ENCODE measurements at places on chromosomes 4 and X. TPM values are rescaled to one million over a fixed set of nuclear protein-coding genes. Genes with fewer than 3 reads are reported as not detected.

The PDHA1 gene
- total RNA-seq = 119 TPM

GRCh38 chr4:113347245-113347644 is 297.8 kb downstream of the ANK2 start:
- no peak overlapping the region for H3K4me3 ChIP-seq
- no peaks in the 10 kb centered on the region for H3K36me3 ChIP-seq
- no peaks in the 10 kb centered on the region for H3K4me1 ChIP-seq
- no peak for DNase-seq
- no peaks in the 10 kb centered on the region for H3K27me3 ChIP-seq

DNA sequence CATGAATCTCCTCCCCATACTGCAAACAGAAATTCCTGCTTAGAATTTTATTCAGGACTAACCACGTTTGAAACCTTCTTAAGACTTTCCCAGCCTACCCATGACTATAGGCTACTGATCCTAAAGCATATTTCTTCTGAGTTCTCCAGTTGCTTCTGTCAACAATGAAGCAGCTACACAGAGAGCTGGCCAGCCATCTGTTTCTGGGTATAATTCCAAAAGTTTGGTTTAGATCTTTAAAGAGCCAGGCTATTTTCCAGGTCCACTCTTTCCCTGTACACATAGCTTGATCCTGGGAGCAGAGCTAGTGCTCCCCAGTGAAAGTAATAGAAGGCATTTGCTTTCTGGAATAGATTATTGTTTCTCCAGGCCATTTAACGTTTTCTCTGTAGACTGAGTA is 4.0 kb upstream of the ITM2A start:
- H3K4me1 ChIP-seq = peaks cover 7% of the 10 kb centered on the region
- H3K27me3 ChIP-seq = no peaks in the 10 kb centered on the region
- no peak overlapping the region for H3K4me3 ChIP-seq
- H3K36me3 ChIP-seq = no peaks in the 10 kb centered on the region
- DNase-seq = no peak
- H3K27ac ChIP-seq = no peak overlapping the region

GRCh38 chr4:146522869-146523205 is 1.1 kb upstream of the SLC10A7 start:
- H3K4me1 ChIP-seq = peaks cover 13% of the 10 kb centered on the region
- DNase-seq = peak; percentile 40
- no peaks in the 10 kb centered on the region for H3K27me3 ChIP-seq
- H3K27ac ChIP-seq = peak overlapping the region; percentile 85
- H3K36me3 ChIP-seq = no peaks in the 10 kb centered on the region

DNA sequence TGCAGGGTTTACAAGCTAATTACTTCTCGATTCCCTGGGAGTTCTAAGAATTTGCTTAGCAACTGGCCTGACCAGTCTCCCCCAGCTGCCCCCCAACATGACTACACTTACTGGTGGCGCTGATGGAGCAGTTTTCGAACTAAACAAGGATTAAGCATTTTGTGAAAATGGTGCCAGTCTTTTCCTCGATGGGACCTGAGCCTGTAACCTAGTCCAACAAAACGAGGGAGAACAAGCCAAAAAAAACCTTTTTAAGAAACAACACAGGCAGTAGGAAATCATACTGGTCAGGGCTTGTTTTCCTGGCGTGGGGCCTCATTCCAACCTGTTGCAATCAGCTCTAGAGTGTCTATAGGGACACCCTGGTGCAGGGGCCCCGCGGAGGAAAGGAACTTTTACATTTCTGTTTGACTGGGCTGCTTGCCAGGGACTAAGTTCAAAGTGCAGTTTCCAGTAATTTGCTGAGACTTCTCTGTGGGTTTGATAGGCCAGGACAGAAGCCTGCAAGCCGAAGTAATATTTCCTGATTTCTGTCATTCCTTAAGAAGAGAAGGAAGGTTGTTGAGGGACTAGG is 158.7 kb downstream of the SPRY1 start:
- H3K27ac ChIP-seq = no peak overlapping the region
- H3K36me3 ChIP-seq = no peaks in the 10 kb centered on the region
- no peaks in the 10 kb centered on the region for H3K4me1 ChIP-seq
- no peak for DNase-seq
- H3K27me3 ChIP-seq = no peaks in the 10 kb centered on the region
- H3K4me3 ChIP-seq = no peak overlapping the region

GRCh38 chr4:26094076-26094475 is 180.1 kb downstream of the SMIM20 start:
- H3K27ac ChIP-seq = no peak overlapping the region
- no peak overlapping the region for H3K4me3 ChIP-seq
- no peak for DNase-seq
- no peaks in the 10 kb centered on the region for H3K36me3 ChIP-seq

- no peaks in the 10 kb centered on the region for H3K27me3 ChIP-seq
- no peaks in the 10 kb centered on the region for H3K36me3 ChIP-seq
- no peak for DNase-seq
- no peak overlapping the region for H3K4me3 ChIP-seq
- H3K4me1 ChIP-seq = no peaks in the 10 kb centered on the region
These were observed 65.1 kb upstream of the C4orf54 start for GRCh38 chr4:99722725-99723124.

DNA sequence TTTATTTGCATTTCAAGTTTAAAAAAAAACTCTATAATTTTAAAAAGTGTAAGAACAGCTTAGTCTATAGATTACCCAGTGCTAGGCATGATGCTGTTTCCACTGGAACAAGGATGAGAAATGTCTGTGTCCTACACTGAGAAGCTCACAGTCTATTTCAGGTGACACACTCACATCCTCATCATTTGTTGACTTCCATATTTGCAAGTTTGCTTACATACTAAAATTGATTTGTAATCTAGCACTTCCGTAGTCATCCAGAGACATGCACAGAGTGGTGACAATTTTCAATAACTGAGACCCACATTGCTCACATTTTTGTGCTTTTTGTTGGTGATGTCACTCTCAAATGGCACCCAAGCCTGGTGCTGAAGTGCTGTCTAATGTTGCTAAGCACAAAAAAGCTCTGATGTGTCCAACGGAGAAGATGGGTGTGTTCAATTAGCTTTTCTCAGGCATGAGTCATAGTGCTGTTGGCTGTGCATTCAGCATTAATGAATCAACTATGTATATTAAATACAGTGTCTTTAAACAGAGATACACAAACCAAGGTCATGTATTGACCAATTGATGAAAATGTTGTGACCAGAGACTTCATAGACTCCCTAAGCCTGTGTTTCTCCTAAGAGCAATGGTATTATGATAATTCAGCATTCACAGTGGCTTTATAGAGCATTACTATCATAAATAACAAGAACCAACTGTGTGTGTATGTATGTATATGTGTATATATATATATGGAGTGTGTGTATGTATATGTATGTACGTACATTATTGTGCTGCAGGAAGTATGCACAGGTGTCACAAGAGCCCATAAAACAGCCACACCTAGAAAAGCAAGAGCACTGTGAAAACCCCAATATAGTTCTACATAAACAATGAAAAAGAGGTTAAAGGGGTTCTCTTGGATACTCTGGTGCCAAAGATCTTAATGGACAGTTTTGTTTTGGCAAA is 31.2 kb upstream of the VCX3B start:
- no peak for DNase-seq
- H3K4me1 ChIP-seq = no peaks in the 10 kb centered on the region
- no peak overlapping the region for H3K27ac ChIP-seq
- no peak overlapping the region for H3K4me3 ChIP-seq
- no peaks in the 10 kb centered on the region for H3K36me3 ChIP-seq
- no peaks in the 10 kb centered on the region for H3K27me3 ChIP-seq

DNA sequence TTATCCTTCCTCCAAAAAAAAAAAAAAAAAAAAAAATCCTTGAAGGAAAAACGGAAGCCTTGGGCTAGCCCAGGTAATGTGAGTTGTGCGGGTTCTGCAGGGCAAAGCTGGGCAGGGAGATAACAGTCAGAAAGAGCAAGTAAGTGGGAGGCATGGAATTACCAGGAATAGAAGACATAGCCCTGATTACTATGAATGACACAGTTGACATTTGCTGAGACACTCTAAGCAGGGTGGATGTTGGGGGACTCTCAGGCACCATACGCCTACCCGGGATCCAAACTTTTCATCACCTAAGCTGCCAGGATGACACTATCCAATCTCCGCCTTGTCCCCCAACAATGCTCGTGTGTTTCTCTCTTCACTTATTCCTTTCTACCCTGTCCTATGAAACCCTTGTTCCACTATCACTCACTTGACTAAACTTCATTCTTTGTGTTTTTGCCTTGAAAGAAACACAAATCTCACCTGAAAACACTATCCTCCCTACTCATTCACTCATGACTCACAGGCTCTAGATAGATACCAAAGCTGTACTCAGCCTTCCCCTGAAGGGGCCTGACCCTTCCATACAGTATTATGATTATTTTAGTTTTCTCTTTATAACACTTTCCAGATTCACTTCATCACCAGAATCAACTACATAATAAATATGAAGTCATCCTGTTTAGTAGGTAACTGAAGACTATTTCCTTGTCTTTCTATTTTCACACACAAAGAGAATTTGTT is 158.4 kb downstream of the INPP4B start:
- no peaks in the 10 kb centered on the region for H3K4me1 ChIP-seq
- H3K27ac ChIP-seq = no peak overlapping the region
- H3K27me3 ChIP-seq = no peaks in the 10 kb centered on the region

DNA sequence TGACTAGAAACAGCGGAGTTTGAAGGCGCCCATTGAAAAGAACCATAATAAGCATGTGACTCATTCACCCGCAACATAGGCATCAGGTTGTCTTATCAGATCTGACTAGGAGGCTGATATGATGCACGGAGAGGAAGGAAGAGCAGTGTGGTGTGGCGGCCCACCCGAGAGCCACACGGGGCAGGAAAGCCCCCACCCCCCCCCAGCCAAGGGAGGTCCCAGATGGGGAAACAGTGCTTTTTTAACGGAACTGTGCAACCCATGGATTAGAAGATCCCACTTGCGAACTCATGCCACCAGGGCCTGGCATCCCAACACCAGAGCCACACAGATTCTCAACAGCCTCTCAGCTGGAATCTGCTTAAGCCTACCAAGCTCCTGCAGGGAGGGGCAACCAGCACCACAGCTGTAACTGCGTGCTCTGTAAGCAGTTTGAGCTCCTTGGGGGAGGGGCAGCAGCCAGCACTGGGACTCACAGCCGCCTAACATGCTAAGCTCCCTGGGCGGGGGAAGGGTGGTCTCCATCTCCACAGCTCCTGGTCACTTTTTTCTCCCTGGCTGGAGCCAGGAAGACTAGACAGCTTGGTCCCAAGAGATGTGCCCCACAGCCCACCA is 466.2 kb downstream of the PDGFC start:
- H3K27ac ChIP-seq = no peak overlapping the region
- H3K4me3 ChIP-seq = no peak overlapping the region
- no peak for DNase-seq
- H3K27me3 ChIP-seq = no peaks in the 10 kb centered on the region

- no peaks in the 10 kb centered on the region for H3K36me3 ChIP-seq
- no peak for DNase-seq
These were observed 106.3 kb upstream of the TNIP3 start for GRCh38 chr4:121270389-121270788.

GRCh38 chr4:8552024-8552423 is 28.2 kb upstream of the GPR78 start:
- no peak for DNase-seq
- no peak overlapping the region for H3K27ac ChIP-seq
- no peaks in the 10 kb centered on the region for H3K4me1 ChIP-seq

GRCh38 chr4:7000421-7001176 is 42.6 kb upstream of the TADA2B start:
- H3K4me3 ChIP-seq = no peak overlapping the region
- DNase-seq = no peak
- peaks cover 91% of the 10 kb centered on the region for H3K36me3 ChIP-seq
- no peaks in the 10 kb centered on the region for H3K27me3 ChIP-seq
- no peak overlapping the region for H3K27ac ChIP-seq
- H3K4me1 ChIP-seq = no peaks in the 10 kb centered on the region

GRCh38 chrX:141176586-141177451 is at the start of gene LDOC1:
Gene LDOC1, minus strand, starts transcription at chrX:141177129. Its CDS starts 108 bp downstream, at chrX:141177021.
- H3K36me3 ChIP-seq = no peaks in the 10 kb centered on the region
- DNase-seq = peak; percentile 58
- peak within 1 kb of the TSS; percentile 55 for H3K4me3 ChIP-seq
- peak within 1 kb of the TSS; percentile 55 for H3K27ac ChIP-seq

The NR3C2 gene
- total RNA-seq = 2.2 TPM

DNA sequence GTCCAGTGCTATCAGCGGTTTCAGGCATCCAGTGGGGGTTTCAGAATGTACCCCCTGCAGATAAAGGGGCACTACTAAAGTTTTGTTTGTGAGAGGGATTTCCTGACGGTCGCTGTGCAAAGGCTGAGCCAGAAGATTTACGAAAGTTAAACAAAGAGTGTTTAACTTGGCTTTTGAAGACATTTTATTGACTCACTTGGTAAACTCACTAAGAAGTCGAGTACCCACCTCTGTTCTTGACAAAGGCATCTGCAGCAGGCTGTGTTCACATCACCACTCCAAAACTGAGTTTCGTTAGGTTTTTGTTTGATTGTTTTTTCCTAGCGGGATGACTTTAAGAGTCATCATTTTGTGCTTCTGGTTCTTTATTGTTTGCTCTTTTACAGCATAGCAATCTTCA is 143.9 kb upstream of the TBL1X start:
- H3K27me3 ChIP-seq = no peaks in the 10 kb centered on the region
- H3K4me1 ChIP-seq = peaks cover 8% of the 10 kb centered on the region
- H3K27ac ChIP-seq = no peak overlapping the region
- no peak overlapping the region for H3K4me3 ChIP-seq

GRCh38 chrX:44155126-44155525 is 181.9 kb upstream of the NDP start:
- no peaks in the 10 kb centered on the region for H3K36me3 ChIP-seq
- H3K27ac ChIP-seq = no peak overlapping the region
- H3K4me1 ChIP-seq = no peaks in the 10 kb centered on the region
- no peak for DNase-seq

- H3K27ac ChIP-seq = no peak overlapping the region
- H3K36me3 ChIP-seq = no peaks in the 10 kb centered on the region
- no peaks in the 10 kb centered on the region for H3K4me1 ChIP-seq
- no peaks in the 10 kb centered on the region for H3K27me3 ChIP-seq
- no peak for DNase-seq
These were observed 8.2 kb upstream of the TEX11 start for GRCh38 chrX:70916754-70917153.

The MUC7 gene
- total RNA-seq = not detected

DNA sequence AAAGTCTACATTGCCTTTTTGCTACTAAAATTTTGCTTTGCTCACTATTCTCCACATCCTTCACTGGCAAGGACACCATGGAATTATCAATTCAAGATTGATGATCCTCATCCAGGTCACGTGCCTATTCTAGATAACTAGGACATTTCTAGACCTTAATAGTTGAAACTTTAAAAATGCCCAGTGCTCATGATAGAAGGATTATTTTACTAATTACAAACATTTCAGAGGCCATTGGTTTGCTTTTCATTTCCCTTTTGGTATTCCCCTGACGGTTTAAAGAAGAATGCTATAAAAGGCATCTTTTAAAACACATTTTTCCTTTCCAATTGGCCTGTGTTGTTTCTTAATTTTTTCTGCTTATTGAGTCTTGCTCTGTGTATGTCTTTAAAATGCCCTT is 249.4 kb downstream of the NDST4 start:
- DNase-seq = no peak
- H3K4me1 ChIP-seq = no peaks in the 10 kb centered on the region
- H3K4me3 ChIP-seq = no peak overlapping the region
- H3K27me3 ChIP-seq = no peaks in the 10 kb centered on the region
